ENCODE measurements at places on chromosomes 4 and X.

GRCh38 chrX:47529548-47529947, 31.5 kb upstream of the ARAF start:
- no peak for DNase-seq

DNA sequence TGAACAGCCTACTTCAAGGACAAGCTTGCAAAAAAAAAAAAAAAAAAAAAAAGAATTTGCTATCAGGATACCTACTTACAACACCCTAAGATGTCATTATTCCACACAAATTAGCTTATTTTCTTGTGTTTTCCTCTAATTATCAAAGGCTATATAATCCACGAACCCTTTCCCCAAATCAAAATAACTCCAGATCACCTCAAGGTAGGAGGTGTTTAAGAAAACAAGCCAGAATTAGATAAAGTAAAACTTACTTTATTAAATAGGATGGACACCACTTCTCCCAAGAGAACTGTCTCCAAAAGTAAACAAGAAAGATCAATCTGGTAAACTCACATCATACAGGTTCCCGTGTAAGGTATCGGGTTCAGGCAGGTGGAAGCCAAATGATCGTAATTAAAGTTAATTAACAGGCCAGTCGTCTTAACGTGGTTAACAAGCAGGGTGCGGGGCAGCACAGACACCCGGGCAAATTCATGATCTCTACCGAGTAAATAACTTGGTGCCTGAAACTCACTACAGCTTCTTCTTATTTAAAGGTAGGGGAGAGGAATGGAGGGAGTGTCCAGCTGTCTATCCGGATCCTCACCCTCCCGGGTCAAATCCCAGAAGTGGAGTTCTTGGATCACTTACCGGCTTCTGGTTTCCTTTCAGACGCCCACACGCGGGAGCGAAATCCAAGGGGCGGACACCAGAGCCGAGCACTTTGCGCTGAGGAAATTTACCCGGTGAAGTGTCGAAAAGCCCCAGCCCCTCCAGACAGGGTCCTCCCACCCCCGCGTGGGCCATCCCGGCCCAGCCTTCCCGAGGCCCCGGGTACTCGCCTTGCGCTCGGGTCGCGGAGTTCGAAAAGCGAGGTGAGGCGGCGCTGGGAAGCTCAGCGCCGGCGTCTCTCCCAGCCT, 708 bp downstream of the ARAP2 start:
- no peak for DNase-seq

DNA sequence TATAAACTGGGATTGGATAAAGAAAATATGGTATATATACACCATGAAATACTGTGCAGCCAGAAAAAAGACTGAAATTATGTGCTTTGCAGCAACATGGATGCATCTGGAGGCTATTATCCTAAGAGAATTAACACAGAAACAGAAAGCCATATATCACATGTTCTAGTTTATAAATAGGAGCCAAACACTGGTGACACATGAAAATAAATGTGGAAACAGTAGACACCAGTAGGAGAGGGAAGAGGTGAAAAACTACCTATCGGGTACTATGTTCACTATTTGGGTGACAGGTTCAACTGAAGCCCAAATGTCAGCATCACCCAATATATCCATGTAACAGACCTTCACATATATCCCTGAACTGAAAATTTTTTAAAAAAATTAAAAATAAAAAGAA, 725.1 kb downstream of the C4orf33 start:
- no peak for DNase-seq

- no peak for DNase-seq
Observed at GRCh38 chrX:43643201-43643600, 12.9 kb upstream of the MAOA start.

DNA sequence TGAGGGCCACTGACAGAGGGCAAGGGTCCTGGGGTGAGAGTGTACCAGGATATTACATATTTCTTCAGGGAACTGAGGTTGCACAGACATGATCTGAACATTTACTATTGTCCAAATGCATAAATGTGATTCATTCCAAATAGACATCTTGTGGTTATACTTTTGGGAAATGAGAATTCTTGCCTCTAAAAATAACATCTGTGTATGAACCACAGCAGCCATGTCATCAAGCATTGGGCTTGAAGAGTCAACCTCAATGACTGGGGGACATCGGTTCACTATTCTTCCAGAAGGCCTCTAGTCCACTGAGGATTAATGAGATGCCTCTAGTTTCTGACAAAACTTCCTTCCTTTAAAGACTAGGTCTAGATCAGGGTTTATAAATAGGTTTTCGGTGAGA, 193.1 kb upstream of the GPC4 start:
- DNase-seq, result no peak

GRCh38 chr4:74768857-74769525, 25.3 kb downstream of the BTC start:
- DNase-seq, result no peak

- DNase-seq, result no peak
Observed at GRCh38 chr4:118322831-118323502, 29.8 kb downstream of the PRSS12 start.

GRCh38 chrX:153764786-153765137, 713 bp downstream of the PLXNB3 start:
- DNase-seq, result no peak

GRCh38 chrX:49659771-49660170, 36.0 kb downstream of the PAGE1 start:
- DNase-seq, result no peak

- no peak for DNase-seq
Observed at GRCh38 chr4:59240011-59240410, 1960.1 kb upstream of the ADGRL3 start.

- no peak for DNase-seq
Observed at GRCh38 chrX:138986235-138986634, 274.7 kb upstream of the FGF13 start.

DNA sequence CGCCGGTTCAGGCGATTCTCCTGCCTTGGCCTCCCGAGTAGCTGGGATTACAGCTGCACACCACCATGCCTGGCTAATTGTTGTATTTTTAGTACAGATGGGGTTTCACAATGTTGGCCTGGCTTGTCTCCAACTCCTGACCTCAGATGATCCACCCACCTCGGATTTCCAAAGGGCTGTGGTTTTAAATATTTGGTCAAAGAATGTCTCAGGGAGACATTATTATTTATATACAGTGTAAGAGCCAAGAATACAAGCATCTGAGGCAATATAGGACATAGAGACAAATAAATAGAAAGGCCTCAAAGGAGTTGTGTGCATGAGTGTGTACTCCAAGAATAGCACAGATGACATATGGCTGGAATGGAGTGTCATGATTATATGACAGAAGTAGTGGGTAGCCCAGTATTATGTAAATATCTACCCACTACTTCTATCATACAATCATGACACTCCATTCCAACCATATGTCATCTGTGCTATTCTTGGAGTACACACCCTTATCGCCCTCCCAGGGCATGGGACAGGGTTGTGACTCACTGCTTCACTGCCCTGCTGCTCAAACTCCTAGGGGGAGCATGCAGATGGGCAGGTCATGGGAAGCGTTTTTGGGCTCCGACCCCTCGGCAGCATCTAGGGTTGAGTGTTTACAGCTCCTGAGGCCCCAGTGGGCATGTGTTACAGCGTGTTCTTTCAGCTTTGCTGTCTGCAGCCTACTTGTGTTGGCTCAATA, 1649.8 kb upstream of the PCDH10 start:
- DNase-seq, result no peak

Measured in activated naive CD4-positive, alpha-beta T cell (primary cell).